Non-pigmented ciliary epithelial cell (primary cell): ENCODE measurements at places on chromosomes 2 and 18.

- DNase-seq = no peak
These were observed 123.1 kb upstream of the PPP1CB start for GRCh38 chr2:28628506-28628905.

- DNase-seq = no peak
These were observed 95.9 kb downstream of the TXNL1 start for GRCh38 chr18:56542476-56542875.

GRCh38 chr2:86622519-86623042 is 1.1 kb downstream of the RNF103 start:
- DNase-seq = no peak

DNA sequence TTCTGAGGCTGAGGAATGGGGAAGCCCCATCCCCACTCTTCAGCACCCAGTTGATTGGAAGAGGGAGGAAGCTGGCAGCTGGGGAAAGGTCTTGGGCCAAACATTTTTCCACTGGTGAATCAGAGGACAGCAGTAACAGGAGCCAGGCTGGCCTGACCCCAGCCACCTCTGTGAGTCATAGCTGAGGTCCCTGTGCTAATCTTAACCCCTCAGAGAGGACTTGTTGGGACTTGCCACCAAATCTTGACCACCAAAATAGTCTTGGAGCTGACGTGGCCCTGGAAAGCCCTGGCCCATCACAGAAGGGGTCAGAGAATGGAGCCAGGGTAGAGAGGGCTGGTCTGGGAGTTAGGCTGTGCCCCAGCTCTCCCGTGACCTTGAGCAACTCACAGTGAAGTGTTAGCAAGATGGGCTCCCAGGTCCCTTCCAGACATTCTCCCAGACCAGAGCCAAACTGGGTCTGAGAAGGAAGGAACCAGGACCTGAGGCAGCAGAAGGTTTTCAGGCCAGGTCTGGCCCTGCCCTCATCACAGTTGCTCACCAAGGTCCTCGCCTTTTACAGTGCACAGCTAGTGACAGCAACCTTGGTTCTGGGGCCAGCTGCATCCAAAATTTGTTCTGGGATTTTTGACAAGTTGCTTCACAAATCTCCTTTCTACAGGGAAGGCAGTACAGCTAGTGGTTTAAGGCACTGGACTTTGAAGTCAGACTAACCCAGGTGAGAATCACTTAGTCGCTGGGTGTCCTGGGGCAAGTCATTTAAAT is 266.6 kb downstream of the CYP26B1 start:
- no peak for DNase-seq

GRCh38 chr2:226758921-226759640 is 40.5 kb downstream of the IRS1 start:
- DNase-seq = no peak

- DNase-seq = no peak
These were observed 36.4 kb upstream of the FOSL2 start for GRCh38 chr2:28356095-28356911.

DNA sequence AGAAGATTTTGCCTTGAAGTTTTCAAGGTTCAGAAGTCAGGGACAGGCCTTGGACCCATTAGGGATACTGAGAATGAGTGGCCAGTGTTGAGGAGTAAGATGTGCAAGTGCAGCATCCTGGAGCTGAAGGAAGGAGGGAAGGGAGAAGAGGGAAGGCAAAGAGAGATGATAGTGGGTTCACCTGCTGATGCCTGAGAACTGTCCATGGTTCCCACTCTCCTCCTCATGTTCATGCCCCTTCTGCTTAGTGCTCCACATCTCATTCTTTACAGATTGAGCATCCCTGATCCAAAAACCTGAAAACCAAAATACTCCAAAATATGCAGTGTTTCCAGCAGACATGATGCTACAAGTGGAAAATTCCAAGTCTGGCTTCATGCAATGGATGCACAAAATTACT is 137.8 kb downstream of the CCDC102B start:
- no peak for DNase-seq

- DNase-seq = no peak
These were observed 26.6 kb downstream of the LRRFIP1 start for GRCh38 chr2:237653776-237654558.

DNA sequence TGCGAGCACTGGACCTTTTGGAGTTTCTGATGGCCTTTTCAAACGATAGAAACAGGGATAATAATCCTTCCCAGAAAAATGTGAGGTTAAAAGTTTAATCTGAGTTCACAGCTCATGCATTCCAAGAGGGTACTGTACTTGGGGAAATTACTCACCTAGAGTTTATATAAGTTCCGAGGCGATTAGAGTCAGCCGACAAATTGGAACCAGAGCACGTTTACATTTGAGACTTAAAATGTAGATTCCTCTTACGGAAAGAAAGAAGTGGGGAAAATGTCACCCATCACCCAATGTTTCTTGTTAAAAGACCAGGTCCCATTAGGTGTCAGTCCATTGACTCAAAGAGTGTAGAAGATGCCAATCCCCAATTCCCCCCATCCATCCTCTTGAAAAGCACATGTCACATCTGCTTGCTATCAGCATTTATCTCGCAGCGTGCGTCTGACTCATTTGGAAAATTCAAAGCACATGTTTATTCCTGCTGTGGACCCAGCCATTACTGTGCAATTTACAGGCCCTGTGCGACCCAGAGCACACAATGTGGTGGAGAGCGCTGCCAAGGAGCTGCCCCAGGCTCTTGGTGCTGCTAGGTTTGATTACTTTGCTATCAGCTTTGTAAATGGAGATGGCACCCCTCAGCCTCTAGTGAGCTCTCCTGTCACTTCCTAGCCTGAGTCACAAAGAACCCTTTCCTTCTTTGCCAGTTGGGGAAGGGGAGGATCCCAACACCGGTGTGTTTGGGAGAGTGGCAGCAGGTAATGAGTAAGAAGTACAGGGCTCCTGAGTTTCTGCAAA is 104.8 kb downstream of the COLEC12 start:
- DNase-seq = no peak

- no peak for DNase-seq
These were observed 106.6 kb upstream of the MSH6 start for GRCh38 chr2:47676261-47676926.

- no peak for DNase-seq
These were observed 148.5 kb upstream of the GYPC start for GRCh38 chr2:126507425-126507911.

DNA sequence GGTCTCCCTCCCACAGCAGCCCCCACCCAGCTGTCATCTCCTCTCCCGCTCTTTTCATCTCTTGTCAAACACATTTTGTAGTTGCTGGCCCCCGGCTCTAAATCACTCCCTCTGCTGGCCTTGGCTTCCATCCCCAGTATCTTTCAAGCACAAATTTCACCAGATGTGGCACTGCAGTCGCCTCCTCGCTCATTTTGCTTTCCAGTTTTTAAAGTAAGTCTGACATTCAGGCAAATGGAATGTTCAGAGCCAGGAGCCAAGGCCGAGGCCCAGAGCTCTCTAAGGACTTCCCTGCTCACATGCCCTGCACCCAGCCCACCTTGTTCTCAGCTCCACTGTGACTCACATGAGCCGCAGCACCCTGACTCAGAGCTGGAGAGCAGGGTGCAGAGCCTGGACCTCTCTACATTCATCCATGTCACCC is 158.4 kb downstream of the GALNT14 start:
- DNase-seq = peak; percentile 13

DNA sequence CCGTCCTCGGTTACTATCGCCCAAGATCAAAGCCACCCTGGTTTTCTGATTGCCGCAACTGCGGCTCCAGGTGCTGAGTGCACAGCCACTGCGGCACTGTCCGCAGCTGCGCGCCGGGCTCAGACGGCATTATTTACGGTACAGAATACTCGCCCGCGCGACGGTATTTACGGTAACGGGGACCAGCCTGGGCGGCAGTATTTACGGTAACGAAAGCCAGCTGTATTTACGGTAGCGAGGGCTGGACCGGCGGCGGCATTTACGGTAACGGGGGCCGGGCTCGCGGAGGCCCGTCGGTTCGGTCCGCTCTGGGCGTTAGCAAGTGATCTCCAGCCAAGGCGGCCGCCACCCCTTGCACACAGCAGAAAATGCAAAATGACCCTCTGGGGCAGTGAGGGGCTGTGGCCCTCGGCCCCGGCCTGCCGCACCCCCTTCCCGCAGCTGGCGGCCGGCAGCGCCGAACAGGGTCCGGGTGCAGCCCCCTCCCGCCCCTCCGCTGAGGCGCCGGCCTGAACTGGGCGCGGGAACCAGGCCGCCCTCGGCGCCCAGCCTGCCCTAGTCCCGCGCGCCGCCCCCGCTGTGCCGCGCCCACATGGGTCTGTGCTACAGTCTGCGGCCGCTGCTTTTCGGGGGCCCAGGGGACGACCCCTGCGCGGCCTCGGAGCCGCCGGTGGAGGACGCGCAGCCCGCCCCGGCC is at the start of gene GNAL:
Gene GNAL, plus strand, starts transcription at position 293 of the 697 bp plus-strand sequence. Its CDS starts 300 bp downstream, at position 593.
- peak; percentile 51 for DNase-seq

GRCh38 chr2:212618636-212619035 is 80.0 kb upstream of the ERBB4 start:
- no peak for DNase-seq

DNA sequence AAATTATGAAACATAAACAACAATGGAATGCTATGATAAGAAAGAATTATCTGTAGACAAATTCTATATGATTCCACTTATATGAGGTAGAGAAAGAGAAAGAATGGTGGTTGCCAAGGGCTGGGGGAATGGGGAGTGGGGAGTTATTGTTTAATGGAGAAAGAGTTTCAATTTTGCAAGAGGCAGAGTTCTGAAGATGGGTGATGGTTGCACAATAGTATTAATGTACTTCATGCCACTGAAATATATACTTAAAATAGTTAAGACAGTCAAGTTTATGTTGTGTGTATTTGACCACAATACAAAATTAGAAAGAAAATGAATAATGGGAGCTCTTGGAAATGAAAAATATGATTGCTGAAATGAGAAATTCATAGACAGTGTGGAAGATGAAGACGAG is 22.6 kb upstream of the FAM117B start:
- no peak for DNase-seq

GRCh38 chr2:101558740-101559525 is 84.0 kb upstream of the RFX8 start:
- DNase-seq = no peak
